Astrocyte of the hippocampus (primary cell): ENCODE measurements at places on chromosomes 5 and 9.
A peak's percentile ranks its signal among the peaks of the same experiment; 100 is the strongest.

- DNase-seq, result no peak
Measured at GRCh38 chr5:163409384-163409783, 28.0 kb upstream of the CCNG1 start.

DNA sequence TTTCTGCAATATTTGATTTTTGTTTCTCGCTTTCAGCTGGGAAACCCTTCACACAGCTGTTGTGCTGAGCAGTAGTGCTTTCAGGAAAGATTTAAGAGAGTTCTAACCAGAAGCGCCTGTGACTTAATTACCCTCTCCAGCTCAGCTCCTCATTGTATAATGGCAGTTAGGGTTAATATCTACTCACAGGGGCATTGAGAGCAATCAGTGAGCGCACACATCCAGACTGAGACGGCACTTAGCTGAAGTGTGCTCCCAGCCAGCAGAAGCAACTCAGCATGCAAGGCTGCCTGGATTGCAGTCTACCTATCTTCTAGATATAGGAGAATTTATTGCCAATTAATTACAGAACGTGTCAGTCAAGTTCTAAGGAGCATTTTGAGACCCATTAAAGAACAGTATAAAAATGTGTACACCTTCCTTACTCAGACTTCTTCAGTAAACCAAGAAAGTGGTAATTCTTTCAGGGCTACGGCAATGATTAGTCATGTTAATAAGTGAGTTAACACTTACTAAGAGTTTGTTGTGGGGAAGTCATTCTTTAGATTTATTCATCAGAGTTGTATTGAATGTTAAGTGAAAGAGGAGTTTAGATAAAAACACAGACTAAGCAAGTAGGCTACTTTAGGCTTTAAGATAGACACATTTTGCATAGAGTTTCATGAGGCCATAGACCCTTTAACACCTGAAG, 111.7 kb upstream of the PCAT7 start:
- peak; percentile 16 for DNase-seq

DNA sequence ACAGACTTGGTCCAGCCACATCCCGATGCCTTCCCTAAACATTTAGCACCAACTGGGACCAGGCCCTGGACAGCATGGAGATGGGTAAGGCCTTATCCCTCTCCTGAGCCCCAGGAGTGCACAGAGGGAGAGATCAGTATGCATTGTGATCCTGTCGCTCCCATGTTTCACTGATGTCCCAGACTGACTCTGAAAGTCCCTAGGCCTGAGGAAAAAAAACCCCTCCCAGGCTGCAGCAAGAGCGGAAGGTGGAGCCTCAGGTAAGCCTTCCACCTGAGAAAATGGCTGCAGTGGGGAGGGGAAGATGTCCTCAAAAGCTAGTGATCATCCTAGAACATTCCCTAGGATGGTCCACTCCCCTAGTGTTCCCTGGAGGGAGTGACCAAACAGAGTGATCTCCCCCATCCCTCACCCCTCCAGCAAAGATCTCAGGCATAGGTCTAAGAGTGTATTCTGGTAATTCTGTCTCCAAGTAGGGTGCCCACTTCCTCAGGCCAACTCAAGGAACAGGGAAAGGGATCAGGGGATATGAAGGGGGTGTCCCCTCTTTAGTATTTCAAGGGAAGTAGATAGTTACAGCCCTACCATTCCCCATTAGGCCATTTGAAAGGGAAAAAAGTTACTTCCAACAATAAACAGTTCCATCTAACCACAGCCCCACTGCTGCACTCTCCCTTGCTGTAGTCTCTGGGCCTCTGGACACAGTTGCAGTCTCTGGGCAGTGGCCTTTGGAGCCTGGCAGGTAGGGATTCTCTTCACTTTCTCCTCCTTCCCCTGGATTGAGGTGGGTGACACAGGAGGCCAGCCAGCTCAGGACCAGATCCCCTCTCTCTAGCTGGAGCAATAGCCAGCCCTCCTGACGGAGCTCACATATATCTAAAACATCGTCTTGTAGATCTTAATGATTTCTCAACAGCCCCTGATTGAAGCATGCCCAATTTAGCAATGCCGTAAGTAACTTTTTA, 6.8 kb upstream of the CXXC5 start:
- DNase-seq, result no peak

GRCh38 chr9:137739371-137740309, 120.8 kb downstream of the EHMT1 start:
- DNase-seq, result no peak

DNA sequence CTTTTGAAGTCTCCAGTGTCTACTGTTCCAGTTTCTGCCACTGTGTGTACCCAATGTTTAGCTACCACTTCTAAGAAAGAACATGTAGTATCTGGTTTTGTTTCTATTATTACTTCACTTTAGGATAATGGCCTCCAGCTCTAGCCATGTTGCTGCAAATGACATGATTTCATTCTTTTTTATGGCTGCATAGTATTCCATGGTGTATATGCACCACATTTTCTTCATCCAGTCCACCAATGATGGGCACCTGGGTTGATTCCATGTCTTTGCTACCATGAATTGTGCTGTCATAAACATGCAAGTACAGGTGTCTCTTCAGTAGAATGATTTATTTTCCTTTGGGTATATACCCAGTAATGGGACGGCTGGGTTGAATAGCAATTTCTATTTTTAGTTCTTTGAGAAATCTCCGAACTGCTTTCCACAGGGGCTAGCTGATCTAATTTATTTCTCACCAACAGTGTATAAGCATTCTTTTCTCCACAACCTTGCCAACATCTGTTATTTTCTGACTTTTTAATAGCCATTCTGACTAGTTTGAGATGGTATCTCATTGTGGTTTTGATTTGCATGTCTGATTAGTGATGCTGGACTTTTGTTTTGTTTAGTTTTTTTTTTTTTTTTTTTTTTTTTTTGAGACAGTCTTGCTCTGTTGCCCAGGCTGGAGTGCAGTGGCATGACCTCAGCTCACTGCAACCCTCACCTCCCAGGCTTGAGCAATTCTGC, 68.9 kb downstream of the WDR41 start:
- no peak for DNase-seq

GRCh38 chr9:133333011-133333410, 3.0 kb downstream of the SURF6 start:
- DNase-seq, result no peak

GRCh38 chr9:13873203-13873602, 440.7 kb downstream of the NFIB start:
- DNase-seq, result no peak

GRCh38 chr5:80754900-80755299, 100.1 kb upstream of the DHFR start:
- DNase-seq, result peak; percentile 72

GRCh38 chr5:76836585-76836984, 13.2 kb upstream of the S100Z start:
- peak; percentile 17 for DNase-seq
